Hippocampal formation (tissue), 2 donors: ENCODE measurements at places on chromosomes 2 and 18.

- no peak for DNase-seq
These were observed 24.5 kb downstream of the HDAC4 start for GRCh38 chr2:239376351-239376750.

DNA sequence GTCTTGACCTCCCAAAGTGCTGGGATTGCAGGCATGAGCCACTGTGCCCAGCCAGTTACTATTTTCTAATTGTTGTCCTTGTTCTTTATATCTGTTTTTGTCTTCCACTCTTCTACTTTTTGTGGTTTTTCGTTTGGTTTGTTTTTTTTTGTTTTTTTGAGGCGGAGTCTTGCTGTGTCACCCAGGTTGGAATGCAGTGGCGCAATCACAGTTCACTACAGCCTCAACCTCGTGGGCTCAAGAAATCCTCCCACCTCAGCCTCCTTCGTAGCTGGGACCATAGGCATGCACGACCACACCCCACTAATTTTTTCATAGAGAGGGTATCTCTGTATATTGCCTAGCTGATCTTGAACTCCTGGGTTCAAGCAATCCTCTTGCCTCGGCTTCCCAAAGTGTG is 100.7 kb downstream of the EHBP1 start:
- DNase-seq = no peak

DNA sequence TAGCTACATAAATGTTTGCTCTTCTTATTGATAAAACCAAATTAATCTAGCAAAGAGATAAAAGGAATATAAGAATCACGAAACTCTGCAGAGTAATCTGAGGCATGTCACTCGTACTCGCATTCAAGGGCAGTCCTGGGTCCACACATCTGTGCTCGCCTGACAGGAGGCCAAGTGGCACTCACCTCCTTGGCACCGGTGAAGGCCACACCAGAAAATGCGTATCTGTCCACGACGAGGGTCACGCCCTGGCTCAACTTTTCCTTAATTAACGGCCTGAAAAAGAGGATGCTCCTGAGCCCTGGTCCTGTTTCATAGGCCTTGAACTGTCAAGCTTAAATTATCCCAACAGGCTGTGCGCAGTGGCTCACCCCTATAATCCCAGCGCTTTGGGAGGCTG is 6.6 kb downstream of the DTYMK start:
- no peak for DNase-seq

DNA sequence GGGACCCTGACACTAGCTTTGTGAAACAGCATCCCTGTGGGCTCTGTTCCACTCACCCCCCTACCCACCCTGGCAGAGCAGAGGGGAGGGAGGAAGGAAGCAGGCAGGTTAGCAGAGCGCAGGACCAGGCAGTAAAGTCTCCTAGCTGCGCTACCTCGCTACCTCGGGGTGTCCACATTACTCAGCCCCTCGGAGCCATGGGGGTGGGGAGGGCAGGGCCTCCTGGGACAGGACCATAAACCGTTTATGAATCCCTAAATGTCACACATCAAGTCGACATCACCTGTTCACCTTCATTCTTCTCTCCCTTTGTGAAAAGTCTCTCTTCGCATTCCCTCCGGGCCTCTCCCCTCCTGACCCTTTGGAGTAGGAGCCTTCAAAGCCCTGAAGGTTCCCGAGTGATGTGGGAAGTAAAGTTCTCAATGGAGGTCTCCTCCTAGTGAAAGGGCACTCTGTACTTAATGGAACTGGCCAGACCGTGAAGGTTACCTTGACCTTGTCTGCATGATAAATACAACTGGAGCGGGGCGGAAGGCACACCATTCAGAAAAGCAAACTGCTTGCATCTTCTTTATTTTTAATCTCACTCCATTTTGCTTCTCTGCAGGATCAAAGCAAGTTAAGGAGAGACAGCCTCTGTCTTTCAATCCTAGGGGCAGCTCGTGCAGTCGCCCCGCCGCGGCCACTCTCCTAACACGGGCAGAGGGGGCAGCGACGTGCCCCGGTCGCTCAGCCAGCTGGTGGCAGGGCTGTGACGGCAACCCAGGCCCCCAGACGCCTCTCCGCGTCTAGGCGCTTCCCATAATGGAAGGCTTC is 23.7 kb upstream of the SMAD7 start:
- DNase-seq = no peak

DNA sequence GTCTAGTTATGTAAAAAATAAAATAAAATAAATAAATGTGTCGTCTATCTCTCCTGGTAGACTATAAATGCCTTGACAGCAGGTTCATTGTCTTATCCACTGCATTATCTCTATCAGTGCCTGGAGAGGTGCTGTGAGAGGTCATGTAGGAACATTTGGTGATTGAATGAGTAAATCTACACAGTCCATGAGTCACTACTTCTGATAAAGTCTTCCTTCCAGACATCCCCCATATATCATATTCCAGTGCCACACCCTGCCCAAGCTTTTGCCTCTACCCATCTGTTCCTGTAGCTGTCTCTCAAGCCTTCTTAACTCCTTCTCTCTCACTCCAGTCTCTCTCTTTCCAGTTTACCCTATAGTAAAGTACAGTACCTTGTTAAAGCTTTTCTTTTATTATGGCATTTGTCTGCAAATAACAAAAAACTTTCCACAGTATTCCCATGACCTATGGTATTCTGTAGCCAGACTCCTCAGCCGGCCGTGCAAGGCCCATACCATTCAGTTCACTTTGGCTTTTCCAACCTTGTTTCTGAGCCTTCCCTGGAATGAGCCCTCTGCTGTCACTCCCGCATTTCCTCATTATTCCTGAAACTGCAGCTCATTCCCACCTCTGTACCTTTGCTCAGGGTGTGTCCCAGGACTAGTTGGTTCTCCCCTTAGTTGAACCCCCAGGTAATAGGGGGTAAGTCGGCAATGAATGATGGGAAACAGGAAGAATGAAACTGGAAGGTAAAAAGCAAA is 37.5 kb downstream of the ANXA4 start:
- DNase-seq = no peak

DNA sequence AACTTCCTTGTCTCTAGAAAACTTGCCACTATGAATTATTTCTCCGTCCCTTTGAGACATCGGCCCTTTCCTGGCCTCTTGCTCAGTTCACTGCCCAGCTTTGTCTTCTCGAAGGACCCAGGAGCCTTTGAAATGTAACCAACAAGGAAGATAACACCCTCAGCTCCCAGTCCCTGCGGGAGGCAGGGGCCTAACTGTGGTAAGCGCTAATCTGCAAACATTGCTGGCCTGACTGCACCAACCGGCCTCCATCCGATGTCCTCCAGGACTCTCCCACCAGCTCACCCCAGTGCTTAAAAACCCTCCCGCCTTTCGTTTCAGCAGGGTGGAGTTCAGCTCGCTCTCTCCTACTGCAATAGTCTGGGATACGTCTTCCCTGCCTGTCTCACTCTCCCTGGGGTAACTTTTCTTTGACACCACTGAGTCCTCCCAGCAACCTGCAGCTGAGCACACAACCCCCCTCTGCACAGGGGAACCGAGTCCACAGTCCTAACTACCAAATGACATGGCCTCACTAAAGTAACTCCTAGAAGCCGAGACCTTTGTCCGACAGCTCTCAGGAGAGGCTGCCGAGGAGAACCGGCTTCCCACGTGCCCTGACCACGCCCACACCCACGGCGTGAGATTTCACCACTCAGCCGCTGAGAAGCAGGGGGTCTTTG is 76.1 kb downstream of the MBP start:
- no peak for DNase-seq

GRCh38 chr18:52046842-52047241 is 293.2 kb upstream of the DCC start:
- no peak for DNase-seq

DNA sequence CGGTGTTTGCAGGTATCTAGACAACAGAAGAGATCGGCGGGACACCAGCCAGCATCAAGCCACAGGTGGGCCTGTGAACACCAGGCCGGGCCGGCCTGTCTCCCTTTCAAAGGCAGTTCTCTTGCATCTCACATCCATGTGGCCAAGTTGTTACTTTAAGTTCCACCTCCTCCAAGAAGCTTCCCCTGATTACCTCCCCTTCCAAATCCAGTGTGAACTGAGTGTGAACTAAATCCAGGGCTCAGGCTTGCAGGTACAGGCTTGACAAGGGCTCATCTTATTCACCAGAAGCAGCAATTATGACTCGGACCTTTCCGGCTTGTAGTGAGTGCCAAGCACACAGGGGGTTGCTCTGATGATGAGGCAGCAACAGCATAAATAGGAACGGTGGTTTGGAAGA is 3.9 kb downstream of the CRACDL start:
- no peak for DNase-seq

DNA sequence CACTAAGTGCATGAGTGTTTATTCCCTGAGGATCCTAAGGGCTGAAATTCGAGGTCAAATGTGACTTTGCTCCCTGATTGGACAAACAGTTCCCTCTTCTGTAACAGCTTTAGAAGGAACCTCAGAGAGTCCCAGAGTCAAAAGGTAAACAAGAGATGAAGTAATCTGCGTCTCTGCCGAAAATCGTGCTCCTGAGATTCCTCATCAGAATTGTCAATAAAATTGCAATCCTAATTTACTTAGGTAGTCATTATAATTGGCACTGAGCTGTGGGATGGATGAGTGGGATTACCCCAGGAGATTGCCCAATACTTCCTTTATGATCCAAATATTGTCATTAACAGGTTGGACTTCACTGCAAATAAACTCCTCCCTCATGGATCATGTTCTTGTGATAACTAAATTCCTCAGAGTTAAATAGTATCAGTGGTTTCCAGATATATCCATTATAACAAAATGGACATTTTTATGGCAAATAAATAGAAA is 907 bp upstream of the SUCLG1 start:
- DNase-seq = no peak

- DNase-seq = no peak
These were observed 594.0 kb upstream of the ACVR2A start for GRCh38 chr2:147250652-147251356.

DNA sequence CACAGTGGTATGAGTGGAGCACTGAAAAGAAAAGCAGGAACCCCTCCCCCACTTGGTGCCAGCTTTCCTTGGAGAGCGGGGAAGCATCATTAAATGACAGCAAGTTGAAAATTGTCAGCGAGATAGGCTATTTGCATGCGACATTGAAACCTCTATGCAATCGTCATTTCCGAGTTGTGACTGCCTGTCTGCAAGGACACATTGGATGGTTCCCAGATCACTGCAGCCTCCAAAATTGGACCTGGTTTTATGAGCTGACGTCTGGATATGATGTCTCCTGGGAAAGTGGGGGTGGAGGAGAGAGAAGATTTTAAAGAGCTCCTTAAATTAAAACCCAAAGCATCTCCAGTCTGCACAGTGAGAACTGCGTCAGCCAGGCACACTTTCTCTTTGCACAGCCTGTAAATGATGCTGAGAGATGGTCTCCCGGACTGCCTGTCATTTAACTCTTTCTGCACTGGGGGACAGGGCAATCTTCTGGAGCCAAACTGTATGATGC is 57.8 kb upstream of the KIF5C start:
- DNase-seq = peak; percentile 8

DNA sequence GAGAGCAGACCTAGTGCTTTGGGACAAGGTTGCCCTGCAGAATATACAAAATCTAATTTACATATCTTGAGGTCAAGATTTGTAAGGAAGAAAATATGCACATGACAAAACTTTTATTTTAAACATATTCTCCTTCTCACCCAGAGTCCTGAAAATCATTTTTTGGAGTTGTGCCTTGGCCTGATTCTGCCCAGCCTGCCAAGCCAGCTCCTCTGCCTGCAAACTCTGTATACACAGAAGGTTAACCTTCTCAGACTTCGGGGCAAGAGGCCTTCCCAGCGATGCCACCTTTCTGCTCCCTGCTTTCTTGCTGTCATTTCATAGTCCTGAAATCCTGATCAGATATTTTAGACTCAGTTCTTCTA is 95.8 kb upstream of the CAVIN2 start:
- no peak for DNase-seq

GRCh38 chr18:45059695-45060094 is 379.0 kb downstream of the SETBP1 start:
- no peak for DNase-seq

DNA sequence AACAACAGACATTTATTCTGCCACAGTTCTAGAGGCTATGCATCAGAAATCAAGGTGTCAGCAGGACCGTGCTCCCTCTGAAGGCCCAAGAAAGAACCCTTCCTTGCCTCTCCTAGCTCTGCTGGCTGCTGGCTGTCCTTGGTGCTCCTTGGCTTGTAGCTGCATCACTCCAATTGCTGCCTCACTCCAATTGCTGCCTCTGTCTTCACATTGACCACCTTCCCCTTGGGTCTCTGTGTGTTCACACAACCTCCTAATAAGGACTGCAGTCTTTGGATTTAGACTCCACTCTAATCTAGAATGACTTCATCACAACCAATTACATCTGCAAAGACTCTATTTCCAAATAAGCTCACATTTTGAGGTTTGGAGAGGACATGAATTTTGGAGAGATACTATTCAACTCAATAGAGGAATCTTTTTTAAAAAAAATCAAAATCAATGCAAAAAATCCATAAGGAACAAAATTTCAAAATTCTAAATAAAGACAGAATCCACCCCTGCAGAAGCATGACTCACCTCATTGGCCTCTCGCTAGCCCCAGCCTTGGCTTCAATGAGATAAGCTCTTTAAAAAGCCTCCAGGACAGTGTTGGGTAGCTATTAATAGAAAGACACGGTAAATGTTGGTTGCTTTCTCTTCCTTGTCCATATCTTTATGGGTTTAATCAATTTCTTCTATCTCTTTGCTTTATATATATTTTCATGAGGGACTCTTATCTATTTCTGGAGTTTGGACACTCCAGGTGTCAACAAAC is 267.6 kb upstream of the MGAT5 start:
- DNase-seq = no peak

- DNase-seq = no peak
These were observed 28.8 kb downstream of the TTC32 start for GRCh38 chr2:19873014-19873413.

DNA sequence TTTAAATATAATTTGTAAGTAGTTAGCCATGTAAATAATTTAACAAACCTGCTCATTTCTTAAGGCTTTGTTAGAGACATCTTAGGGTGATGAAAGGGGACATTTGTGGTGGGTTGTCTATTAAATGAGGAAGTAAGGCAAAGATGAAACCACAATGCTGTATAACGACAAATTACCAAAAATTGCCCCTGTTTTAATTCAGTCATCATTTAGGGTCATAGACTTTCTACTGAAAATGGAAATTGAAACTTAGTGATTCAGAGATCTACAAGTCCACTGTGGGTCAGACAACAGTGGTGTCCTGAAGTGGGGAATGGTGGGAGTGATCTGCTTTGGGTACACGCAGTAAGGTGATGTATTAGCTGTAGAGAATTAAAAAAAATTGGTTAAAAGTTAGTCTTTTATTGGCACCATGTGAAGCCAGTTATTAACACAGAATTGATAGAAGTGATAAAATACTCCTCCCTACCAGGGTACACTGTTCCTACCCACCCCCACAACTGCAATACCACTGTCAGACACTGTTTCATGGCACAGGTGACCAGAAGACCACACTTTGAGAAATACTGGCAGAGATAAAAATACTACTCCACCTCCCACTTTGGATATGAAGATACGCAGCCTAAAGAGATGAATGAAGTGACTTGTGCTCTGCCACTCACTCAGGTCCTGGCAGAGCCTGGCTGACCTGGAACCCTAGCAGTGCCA is 13.4 kb downstream of the CERS6 start:
- no peak for DNase-seq
